ENCODE measurements at places on chromosomes 2 and 18.

DNA sequence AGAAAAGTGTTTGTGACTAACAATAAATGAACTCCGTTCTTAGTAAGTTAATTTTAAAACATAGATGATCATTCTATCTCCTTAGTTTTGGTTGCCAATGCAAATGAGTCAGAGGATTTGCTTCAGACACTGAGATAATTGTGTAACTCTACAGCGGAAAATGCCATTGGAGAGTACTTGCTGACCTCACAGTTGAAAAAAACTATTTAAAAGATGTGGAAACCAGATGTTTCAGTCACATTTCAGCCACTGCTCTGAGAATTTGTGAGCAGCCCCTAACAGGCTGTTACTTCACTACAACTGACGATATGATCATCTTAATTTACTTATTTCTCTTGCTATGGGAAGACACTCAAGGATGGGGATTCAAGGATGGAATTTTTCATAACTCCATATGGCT lies at the start of gene TNFAIP6:
Gene TNFAIP6 (plus strand): TSS at position 234 of the 400 bp plus-strand sequence. CDS start 75 bp downstream, at position 309.
- DNase-seq = no peak

GRCh38 chr18:8893628-8894231 lies 188.4 kb downstream of the MTCL1 start:
- DNase-seq = no peak

- DNase-seq = no peak
These were observed 511.4 kb upstream of the MYT1L start for GRCh38 chr2:2842466-2842865.

- no peak for DNase-seq
These were observed 33.5 kb upstream of the OTOF start for GRCh38 chr2:26511466-26511865.

DNA sequence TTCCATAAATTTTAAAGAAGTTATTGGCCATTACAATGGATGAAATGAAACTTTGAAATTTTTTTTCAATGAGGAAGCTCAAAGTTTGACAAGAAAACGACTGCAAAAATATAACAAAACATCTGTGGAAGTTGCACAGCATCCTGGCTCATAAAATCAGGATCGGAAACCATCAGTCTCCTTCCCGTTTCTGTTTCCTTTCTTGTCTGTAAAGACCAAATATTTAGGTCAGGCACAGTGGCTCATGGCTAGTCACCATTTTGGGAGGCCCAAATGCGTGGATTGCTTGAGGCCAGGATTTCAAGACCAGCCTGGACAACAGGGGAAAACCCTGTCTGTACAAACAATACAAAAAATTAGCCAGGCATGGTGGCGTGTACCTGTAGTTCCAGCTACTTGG lies 27.6 kb upstream of the SSB start:
- DNase-seq = no peak

GRCh38 chr2:98598781-98599428 lies 9.4 kb downstream of the COA5 start:
- no peak for DNase-seq

GRCh38 chr2:72159211-72159993 lies 11.7 kb upstream of the CYP26B1 start:
- no peak for DNase-seq

DNA sequence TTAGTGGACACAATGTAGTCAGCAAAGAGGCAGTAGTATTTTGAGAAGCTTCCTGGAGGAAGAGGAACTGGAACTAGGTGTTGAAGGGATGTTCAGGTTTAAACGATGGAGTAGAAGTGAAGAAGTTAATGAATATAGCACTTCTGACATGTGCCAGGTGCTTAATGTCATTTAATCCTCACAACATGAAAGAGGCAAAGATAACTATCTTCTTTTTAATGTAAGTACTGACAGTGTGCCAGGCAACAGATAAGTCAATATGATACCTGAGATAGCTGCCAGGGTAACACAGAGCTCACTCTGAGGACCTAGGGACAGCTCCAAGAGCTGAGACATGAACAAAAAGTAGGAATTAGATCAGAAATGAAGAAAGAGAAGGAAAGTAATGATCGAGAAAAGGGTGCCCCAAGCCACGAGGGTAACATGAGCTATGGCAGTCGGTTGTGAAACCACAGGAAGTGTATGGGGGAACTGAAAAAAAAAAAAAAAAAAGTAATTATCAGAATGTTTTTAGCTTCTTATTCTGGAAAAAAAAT lies 140.7 kb downstream of the RNF144A start:
- no peak for DNase-seq

DNA sequence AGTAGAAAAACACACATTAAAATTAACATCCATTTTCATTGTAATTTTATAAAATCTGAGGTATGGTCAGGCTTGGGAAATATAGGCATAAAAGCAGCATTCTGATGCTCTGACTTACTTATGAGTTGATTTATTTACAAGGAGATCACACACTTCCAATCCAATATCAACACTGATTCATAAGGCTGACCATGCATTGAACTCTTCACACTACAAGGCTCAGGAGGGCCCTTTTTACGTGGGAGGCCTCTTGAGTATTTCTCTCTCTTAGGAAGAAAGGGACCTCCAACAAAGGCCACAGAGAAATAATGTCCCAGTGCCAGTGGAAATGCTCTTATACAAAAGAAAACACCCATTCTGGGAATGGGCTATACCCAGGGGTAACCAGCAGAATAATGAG lies 222.8 kb downstream of the NAPG start:
- no peak for DNase-seq

DNA sequence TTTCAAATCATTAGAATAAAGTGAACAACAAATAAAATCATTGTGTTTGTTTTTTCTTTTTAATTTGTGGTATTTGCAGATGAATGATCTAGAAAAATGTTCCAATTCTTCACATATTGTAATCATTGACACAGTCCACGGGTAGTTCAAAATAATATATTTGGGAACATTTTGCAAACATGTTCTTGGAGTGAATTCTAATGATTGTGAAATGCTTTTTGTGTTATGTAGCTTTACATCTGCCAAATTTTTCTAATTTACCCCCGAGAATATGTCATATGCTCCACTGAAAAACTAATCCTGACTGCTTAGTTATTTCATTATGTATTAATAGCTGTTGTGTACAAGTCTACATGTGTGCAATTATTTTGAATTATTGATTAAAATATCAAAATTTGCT lies 1468.4 kb upstream of the NXPH2 start:
- no peak for DNase-seq

DNA sequence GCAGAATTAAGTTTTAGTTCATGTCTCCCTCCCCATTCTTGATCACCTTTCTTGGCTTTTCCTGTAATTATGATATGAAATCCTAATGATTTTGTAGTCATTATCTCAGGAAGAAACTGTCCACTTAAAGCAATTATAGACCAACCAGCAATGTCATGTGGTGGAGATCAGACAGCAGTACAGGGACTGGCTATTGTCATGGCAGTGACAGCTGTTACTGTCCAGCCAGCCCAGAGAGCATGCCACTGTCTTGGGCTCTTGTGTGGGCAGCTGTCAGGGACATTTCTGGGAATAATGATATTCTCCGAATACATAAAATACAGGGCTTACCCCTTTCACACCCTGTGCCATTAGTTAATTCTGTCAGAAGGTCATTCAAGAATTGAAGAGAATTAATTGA lies 355.3 kb upstream of the RAB12 start:
- DNase-seq = no peak

DNA sequence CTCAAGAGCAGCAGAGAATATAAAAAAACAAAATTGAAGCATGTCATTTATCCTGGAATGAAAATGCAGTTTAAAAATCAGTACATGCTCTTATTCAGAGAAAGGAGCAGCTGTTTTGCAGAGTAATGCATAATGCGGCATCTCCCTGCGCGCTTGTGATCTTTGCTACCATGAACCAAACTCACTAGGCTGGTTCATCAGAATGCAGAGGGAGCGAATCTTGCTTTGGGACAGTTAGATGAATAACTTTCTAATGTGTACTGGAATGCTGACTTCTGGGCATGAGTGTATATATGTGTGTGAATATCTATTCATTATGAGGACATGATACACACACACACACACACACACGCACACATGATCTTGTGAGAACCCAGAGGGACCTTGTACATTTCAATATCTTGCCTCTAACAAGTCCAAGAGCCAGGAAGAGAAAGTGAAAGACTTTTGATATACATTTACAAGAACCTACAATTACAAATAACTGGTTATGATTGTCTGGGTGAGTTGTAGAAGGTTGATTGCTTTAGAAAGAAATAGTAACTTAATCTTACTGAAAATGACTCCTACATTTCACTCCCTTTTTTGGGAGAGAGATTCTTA lies 54.1 kb upstream of the THOC1 start:
- no peak for DNase-seq

DNA sequence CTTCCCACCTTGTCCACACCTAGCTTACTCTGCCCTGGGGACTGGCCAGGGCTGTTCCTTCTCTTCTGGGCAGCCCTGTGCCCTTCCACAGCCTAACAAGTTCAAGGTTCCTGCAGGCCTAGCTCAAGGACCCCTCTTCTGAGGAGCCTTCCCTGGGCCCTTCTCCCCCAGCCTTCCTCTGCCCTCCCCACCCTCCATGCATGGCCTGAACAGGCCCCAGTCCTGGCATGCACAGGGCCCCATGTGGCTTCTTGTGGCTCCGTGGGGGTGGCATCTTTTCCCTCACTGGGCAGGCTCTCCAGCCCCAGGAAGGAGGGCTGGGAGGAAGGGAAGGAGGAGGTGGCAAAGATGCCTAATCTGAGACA lies 162.9 kb downstream of the CELF4 start:
- no peak for DNase-seq
